ENCODE measurements at places on chromosomes 4 and X.

- DNase-seq = no peak
These were observed 72.3 kb downstream of the SLIT2 start for GRCh38 chr4:20323991-20324390.

DNA sequence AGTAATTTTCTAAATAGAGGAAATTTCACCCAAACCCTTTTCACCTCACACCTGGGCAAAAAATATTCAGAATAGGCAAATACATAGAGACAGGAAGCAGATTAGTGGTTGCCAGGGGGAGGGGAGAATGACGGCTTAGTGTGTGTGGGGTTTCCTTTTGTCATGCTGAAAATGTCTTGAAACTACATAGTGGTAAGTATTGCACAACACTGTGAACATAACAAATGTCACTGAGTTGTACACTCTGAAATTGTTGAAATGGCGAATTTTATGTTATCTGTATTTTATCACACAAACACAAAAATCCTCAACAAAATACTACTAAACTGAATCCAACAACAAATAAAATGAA, 60.7 kb upstream of the PLAC1 start:
- DNase-seq = no peak

- DNase-seq = no peak
These were observed 911.8 kb downstream of the CENPC start for GRCh38 chr4:66633477-66633876.

- DNase-seq = no peak
These were observed 199.8 kb upstream of the SFRP2 start for GRCh38 chr4:153988492-153989363.

Measured in RWPE1 (cell line).